ENCODE measurements at places on chromosomes 16 and 17.

GRCh38 chr17:42407289-42407836 is 15.7 kb downstream of the CAVIN1 start:
- no peak overlapping the region for H3K27ac ChIP-seq
- no peaks in the 10 kb centered on the region for H3K36me3 ChIP-seq

GRCh38 chr17:82959990-82960418 is 119.4 kb upstream of the METRNL start:
- H3K27me3 ChIP-seq, result no peaks in the 10 kb centered on the region
- H3K27ac ChIP-seq, result no peak overlapping the region
- peaks cover 14% of the 10 kb centered on the region for H3K36me3 ChIP-seq
- no peak for DNase-seq

- no peaks in the 10 kb centered on the region for H3K36me3 ChIP-seq
- H3K4me1 ChIP-seq, result no peaks in the 10 kb centered on the region
- DNase-seq, result no peak
- H3K4me3 ChIP-seq, result no peak overlapping the region
- no peak overlapping the region for H3K27ac ChIP-seq
- H3K27me3 ChIP-seq, result peaks cover 30% of the 10 kb centered on the region
These were observed 62.6 kb upstream of the RBFOX1 start for GRCh38 chr16:7270006-7270405.

GRCh38 chr16:85239871-85240270 is 127.6 kb upstream of the CIBAR2 start:
- H3K27ac ChIP-seq, result peak overlapping the region; percentile 38
- H3K4me1 ChIP-seq, result no peaks in the 10 kb centered on the region
- H3K4me3 ChIP-seq, result no peak overlapping the region
- H3K27me3 ChIP-seq, result peaks cover 13% of the 10 kb centered on the region
- no peak for DNase-seq

Data from progenitor cell of endocrine pancreas (in vitro differentiated cells).